Globus pallidus (tissue), 1 donor: ENCODE measurements at places on chromosomes 2 and 18.

DNA sequence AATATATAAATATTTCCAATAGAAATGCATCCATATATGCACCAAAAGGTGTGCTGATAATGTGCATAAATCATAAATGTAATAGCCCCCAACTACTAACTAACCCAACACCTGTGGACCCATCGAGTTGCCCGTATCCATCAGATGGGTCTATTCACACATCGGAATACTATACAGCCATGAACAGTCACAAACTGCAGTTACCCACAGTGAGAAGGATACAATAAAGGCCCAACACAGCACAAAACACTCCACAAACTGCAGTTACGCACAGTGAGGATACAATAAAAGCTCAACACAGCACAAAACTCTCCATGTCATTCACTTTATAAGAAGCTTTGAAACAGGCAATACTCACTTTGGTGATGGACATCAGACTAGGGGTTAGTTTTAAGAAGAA, 145.3 kb upstream of the OTOS start:
- no peak for DNase-seq

DNA sequence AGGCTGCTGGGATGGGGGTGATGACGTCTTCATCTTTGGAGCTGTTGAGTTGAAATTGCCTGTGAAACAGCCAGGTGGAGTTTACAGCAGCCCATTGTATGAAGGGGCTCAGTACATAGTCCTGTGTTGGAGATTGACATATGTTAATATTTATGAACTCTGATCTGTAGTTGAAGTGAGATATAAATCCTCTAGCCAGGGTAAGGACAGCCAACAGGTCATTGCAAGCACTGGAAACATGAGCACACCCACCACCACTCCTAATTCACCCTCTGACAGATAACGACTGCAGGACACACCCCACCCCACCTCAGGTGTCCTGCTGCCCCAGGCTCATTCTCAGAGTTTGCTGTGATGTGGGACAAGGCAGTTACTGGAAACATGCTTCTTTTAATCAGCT, 112.4 kb upstream of the TRIB2 start:
- no peak for DNase-seq

- DNase-seq: peak; percentile 27
Measured at GRCh38 chr2:44707945-44708660, 233.4 kb upstream of the SIX3 start.

DNA sequence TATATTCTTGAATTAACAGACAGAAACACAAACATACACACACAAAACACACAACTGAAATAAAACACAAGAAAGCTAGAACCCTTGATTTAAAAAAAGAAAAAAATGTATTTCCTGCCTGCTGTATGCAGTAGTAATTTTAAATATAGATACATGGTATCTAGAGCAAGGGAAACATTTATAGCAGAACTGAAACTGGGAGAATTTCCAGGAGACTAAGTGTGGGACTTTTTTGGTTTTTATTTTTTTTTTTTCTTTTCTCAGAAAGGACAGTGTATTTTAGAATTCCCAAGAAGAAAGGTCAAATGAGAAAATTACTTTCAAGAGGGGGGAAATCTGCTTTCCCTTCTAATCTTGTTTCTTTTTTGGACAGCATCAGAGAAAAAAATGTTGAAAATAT, 558.9 kb upstream of the PKDCC start:
- no peak for DNase-seq

DNA sequence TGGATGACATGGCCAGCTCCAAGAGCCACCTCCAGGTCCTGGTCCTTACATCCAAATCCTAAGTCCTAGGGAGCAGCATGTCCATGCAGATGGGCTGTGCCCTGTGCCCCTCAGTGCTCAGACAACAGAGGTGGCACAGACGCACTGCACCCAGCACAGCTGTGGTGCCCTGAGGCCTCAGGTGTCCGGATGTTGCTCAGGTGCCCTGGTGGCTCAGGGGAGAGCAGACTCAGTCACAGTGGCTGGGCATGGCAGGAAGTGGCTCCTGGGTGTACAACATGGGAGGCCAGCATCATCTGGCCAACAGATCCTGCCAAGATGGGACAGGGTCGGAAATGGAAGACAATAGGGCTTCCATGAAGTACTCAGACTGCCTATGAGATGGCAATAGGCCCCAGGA, 50.1 kb downstream of the TIMM21 start:
- no peak for DNase-seq

DNA sequence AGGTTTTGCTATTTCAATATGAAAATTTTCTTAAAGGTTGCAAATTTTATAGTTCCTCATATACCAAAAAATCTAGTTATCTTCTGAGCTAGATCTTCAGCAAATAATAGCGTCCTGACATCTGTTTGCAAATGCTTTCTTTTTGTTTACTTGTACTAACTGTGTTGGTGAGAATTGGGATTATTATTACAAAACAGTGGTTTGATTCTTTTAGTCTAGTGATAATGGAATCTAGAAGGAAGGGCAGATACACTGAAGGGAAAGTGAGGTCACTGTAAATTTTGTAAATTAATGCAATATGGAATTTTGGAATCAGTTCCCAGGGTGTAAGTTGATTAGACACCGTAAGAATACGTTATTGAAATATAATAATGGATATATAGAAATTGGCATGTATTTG, 36.2 kb upstream of the NT5C1B start:
- DNase-seq: no peak
